ENCODE measurements at places on chromosomes 3 and 15.

GRCh38 chr3:57927916-57928315 lies 80.3 kb upstream of the FLNB start:
- DNase-seq: no peak

DNA sequence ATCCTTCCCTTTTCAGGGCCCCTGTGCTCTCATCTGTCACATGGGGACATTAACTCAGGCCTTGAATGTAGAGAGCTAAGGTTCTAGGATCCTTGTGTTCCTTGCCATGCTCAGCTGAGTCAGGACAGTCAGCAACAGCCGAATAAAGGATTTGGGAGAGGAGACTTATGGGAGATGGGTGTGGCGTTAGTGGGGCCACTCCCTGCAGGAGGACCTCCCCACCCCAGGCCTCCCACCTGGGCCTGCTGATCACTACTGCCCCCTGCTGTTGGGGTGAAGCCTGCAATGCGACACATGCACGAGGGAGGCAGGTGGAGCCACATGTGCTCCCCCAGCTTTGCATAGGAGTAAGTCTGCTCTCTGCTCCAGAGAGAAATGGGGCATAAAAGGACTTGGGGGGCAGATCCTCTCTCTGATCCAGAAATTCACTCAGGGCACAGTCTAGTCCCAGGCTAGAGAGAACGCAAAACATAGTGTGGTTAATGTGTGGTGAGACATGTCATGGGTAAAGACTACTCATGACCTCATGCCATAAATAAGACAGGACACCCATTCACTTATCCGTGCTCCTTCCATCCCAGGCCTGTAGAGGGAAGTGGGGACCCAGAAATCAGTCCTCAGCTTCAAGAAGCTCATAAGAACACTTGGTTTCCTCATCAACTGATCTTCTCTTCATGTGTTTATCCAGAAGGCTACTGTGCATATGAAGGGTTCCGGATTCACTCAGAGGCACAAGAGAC lies 19.4 kb downstream of the RBP1 start:
- no peak for DNase-seq

GRCh38 chr3:194000712-194001111 lies 135.2 kb upstream of the HES1 start:
- DNase-seq: no peak

- no peak for DNase-seq
Measured at GRCh38 chr3:40307176-40307575, 2.3 kb upstream of the EIF1B start.

GRCh38 chr15:38050529-38051448 lies 116.3 kb downstream of the TMCO5A start:
- DNase-seq: no peak

DNA sequence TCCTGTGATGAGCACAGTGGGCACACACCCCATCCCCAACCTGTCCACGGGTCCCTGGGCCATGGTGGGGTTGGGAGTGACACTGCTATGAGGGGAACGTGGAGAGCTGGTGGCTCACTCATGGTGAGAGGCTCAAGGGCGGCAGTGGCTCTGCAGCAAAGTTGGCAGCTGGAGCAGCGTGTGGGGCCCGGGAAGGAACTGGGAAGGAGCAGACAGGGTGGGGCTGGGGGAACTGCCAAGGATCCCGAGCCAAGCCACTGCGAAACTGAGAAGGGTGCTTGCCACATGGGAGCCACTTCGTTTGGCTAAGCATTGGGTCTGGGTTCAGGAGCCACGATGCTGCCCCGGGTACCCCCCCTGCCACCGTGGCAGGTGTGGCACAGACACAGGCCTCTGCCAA lies 80.1 kb downstream of the SNRK start:
- DNase-seq: no peak

- no peak for DNase-seq
Measured at GRCh38 chr15:44222478-44222877, 27.4 kb upstream of the FRMD5 start.

DNA sequence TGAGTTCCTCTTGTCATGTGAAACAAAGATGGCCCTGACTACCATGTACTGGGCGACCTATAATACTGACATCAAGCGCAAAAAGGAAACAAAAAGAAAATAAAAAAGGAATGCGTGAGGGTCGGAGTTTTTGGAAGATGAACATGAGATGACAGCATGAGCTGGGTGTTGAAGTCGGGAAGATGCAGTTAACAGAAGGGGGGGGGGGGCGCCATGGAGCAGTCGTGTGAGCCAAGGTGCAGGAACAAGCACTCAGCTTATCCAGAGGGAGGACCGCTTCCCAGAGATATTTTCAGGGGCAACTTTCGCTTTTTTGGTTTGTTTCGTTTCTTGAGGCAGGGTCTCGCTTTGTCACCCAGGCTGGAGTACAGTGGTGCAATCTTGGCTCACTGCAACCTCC lies 110.2 kb downstream of the RORA start:
- no peak for DNase-seq

DNA sequence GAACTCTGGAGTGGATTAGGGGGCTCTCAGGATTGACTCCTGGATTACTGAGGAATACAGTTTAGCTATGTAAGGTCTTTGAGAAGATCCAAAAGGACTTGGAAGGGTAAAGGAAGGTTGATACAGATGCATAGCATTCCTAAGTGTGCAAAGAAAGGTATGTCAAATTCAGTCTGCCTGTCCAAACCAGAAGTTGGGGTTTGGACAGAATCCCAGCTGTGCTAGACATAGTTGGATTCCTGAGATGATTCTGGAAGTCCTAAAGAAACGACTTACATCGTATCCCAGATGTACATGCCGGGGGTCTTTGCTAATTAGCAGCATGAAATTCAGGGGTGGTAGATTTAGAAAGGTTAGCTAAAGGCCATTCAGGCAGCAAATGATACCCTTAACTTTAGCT lies 97.7 kb upstream of the TSPAN3 start:
- DNase-seq: no peak

DNA sequence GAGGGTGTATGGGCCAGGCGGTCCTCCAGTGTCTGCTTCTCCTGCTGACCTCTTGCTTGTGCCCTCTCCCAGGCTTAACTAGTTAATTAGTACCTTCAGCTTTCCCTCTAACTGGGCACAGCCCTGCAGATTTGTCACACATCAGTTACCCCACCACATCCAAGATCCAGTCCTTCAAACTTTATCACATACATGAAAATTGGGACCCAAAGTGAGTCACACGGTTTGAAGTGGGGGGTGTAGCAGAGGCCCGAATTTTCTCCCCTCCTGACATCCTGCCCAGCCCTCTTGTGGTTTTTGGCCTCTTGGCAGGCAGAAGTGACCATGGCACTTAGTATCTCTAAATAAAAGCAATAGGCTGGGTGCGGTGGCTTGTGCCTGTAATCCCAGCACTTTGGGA lies 3.9 kb downstream of the MAPKAPK3 start:
- DNase-seq: no peak

- no peak for DNase-seq
Measured at GRCh38 chr3:144073698-144074097, 102.1 kb downstream of the DIPK2A start.

- no peak for DNase-seq
Measured at GRCh38 chr3:66483409-66483906, 17.4 kb downstream of the LRIG1 start.

DNA sequence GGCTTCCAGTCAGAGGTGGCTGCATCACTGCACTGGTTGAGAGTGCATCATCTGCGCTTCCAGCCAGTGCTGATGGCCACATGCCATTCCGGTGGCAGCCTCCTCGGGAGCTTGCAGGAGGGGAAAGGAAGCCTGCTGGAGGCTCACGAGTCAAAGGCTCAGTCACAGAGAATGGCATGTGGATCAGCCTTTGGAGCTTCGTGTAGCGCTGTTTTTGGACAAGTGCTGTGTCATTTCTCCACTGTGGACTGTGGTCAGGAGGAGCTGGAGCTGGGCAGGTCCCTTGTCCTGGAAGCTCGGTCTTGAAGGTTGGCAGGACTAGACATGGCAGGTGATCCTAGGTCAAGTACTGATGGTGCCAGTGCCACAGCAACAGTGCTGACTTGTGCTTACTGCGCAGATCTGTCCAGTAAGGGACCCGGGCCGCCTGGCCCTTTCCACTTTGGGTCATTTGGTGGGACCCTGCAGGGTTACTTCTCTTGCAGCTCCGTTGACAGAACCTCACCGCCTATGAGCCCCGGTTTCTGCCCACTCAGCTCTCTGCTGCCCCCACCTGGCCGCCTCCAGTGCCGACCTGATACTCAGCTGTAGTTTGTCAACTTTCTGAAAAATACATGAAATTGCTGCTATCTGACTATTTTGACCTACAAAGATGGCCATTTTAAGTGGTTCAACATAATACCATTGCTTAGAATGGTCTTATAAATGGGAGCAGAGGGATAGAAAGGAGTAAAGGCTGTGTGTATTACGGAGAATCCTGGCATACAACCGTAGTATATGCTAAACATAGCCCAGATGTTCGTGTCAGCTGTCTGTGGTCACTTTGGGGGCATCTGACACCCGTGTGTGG lies 27.6 kb upstream of the TRPM1 start:
- peak; percentile 38 for DNase-seq

GRCh38 chr15:74752531-74752930 lies 3.9 kb downstream of the CYP1A2 start:
- no peak for DNase-seq

DNA sequence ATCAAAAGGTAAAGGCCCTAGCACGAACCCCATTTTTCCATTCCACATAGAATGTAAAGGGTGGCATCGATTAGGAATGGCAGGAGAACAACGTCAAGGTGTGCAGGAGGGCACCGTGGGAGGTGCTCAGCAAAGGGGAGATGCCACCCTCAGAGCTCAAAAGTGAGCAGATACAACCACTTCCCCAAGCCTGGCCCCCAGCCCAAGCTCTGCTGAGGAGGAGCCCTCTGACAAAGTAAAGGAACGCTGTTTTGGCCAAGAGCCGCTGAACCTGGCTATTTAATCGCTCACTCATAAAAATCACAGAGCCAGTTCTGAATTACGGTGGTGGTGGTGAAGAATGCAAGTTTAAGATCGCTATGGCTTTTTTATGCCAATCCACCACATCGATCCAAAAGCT lies 12.4 kb downstream of the GNB5 start:
- no peak for DNase-seq

- no peak for DNase-seq
Measured at GRCh38 chr3:132749786-132750185, 27.6 kb upstream of the NPHP3 start.

DNA sequence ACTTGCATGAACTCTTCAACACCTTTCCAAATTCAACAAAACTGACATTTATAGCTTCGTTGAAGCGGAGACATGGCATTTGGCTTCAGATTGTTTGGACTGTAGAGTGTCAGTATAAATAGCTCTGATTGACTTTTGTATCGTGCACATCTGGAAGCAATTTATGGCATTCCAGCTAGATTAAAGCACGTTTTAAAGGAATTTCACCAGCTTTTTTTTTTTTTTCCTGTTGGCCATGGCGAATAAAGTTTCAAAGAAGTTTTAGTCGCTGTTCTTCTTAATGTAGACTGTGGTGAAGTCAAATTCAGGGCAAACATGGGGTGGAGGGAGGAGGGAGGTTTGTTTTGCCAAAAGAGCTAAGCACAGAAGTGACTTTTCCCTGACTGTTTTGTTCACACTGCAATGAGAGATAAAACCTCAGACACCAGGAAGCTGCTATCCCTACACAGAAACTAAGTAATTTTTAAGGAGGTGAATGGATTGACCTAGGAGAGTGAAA lies 391.0 kb upstream of the RARB start:
- DNase-seq: no peak

DNA sequence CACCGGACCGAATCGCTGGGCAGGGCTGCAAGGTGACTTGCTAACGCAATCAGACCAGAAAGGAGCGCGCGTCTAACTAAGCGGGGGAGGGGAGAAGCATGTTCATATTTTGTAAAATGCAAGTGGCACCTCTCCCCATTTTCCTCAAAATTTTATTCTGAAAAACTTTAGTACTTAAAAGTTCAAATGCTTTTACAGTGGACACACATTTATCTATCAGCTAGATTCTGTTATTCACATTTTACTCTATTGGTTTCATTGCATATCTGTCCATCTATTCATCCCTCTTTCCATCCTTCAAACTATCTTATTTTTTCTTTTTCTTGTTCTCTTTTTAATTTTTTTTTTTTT lies 46.1 kb upstream of the KLHL25 start:
- no peak for DNase-seq

DNA sequence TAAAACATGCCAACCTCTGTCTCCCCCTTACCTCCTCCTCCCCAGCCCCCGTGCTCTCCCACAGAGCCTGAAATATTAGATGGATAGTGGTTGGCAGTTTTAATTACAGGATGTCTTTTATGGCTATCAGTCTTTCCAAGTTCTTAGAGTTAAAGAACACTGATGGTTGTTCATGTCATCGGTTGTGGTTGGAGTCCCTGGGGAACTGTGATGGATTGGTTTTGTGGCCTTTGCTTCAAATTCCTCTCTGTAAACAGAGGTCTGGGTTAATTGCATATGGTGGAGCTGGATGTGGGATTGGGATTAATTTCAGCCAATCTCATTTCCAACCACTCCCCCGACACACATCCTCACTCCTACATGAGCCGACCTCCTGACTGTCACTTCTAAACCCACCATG lies 164.5 kb upstream of the PROK2 start:
- no peak for DNase-seq

GRCh38 chr3:171340434-171340833 lies 119.8 kb downstream of the TNIK start:
- no peak for DNase-seq

DNA sequence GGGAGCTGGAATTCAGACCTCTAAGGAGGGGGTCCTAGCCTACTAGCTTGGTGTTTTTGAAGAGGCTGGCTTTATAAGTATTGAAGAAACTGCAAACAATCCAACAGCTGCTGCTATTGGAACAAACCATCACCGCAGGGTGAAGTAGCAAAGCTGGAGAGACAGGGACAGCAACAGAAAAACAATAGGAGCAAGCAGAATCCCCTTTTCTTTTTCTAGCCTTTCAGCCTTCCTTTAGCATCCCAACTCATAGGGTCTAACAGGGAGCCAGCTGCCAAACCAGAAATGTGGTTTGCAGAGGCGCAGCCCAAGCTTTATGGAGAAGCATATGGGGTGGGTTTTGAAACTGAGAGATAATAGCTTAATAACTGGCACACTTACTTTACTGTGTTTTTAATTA lies 106.2 kb upstream of the CHMP2B start:
- no peak for DNase-seq

- no peak for DNase-seq
Measured at GRCh38 chr3:57446318-57446841, 97.8 kb downstream of the DNAH12 start.

GRCh38 chr3:192843723-192844485 lies 73.8 kb downstream of the MB21D2 start:
- no peak for DNase-seq

GRCh38 chr3:39187372-39188155 lies 4.8 kb downstream of the XIRP1 start:
- no peak for DNase-seq

DNA sequence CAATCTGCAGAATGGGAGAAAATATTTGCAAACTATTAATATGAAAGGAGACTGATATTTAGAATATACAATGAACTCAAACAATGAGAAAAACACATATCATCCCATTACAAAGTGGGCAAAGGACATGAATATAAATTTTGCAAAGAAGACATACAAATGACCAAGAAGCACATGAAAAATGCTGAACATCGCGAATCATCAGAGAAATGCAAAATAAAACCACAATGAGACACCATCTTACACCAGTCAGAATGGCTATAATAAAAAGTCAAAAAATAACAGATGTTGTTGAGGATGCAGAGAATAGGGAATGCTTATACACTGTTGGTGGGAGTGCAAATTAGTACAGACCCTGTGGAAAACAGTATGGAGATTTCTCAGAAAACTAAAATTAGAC lies 83.6 kb downstream of the RAP2B start:
- no peak for DNase-seq
